Naive thymus-derived CD4-positive, alpha-beta T cell (primary cell): ENCODE measurements at places on chromosomes 2 and 18. TPM values are rescaled to one million over a fixed set of nuclear protein-coding genes. Genes with fewer than 3 reads are reported as not detected.

GRCh38 chr2:165192729-165193128, 11.1 kb downstream of the SCN3A start:
- H3K27ac ChIP-seq = no peak overlapping the region
- H3K27me3 ChIP-seq = no peaks in the 10 kb centered on the region
- no peak overlapping the region for H3K4me3 ChIP-seq
- H3K4me1 ChIP-seq = no peaks in the 10 kb centered on the region
- no peaks in the 10 kb centered on the region for H3K36me3 ChIP-seq
- no peak for DNase-seq

DNA sequence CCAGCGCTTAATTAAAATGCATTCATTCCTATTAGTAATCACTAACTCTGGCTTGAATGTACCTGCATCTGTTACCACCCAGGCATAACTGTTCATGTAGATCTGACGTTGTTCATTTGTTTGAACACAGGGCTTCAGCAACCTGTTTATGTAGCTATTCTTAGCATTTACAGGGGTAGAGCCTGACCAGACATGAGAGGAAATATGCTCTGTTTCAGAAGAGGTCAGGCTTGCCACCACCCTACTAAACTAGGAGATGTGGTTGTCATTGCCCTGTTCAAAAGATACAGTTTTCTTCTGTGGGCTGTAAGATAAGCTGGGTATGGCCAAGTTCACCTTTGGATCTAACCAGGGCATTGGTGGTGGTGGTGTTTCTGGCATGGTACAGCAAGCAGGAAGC, 8.8 kb downstream of the MGAT5 start:
- no peaks in the 10 kb centered on the region for H3K27me3 ChIP-seq
- no peak for DNase-seq
- H3K4me3 ChIP-seq = no peak overlapping the region

- H3K4me3 ChIP-seq = no peak overlapping the region
- no peaks in the 10 kb centered on the region for H3K36me3 ChIP-seq
- no peak overlapping the region for H3K27ac ChIP-seq
- DNase-seq = no peak
These were observed 18.3 kb upstream of the POLE4 start for GRCh38 chr2:74939919-74940812.

GRCh38 chr2:102603904-102604303, 15.4 kb upstream of the SLC9A2 start:
- H3K4me3 ChIP-seq = no peak overlapping the region
- no peak overlapping the region for H3K27ac ChIP-seq
- no peaks in the 10 kb centered on the region for H3K36me3 ChIP-seq
- no peak for DNase-seq
- no peaks in the 10 kb centered on the region for H3K4me1 ChIP-seq

DNA sequence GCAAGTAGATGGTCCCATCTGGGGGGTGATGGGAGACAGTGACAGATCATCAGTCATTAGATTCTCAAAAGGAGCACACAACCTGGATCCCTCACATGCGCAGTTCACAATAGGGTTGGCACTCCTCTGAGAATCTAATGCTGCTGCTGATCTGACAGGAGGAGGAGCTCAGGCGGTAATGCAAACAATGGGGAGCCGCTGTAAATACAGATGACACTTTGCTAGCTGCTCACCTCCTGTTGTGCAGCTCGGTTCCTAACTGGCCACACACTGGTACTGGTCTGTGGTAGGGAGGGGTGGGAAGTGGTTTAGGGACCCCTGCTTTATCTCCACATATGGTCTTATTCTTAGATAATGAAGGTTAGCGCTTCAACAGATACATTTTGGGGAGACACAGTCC, 506.6 kb downstream of the PLCL1 start:
- no peak overlapping the region for H3K4me3 ChIP-seq
- no peaks in the 10 kb centered on the region for H3K36me3 ChIP-seq
- no peak for DNase-seq
- no peak overlapping the region for H3K27ac ChIP-seq
- no peaks in the 10 kb centered on the region for H3K4me1 ChIP-seq

- H3K27ac ChIP-seq = no peak overlapping the region
- no peak overlapping the region for H3K4me3 ChIP-seq
- peaks cover 32% of the 10 kb centered on the region for H3K36me3 ChIP-seq
- no peaks in the 10 kb centered on the region for H3K4me1 ChIP-seq
- H3K27me3 ChIP-seq = no peaks in the 10 kb centered on the region
These were observed 117.1 kb upstream of the BOD1L2 start for GRCh38 chr18:57029761-57030160.

DNA sequence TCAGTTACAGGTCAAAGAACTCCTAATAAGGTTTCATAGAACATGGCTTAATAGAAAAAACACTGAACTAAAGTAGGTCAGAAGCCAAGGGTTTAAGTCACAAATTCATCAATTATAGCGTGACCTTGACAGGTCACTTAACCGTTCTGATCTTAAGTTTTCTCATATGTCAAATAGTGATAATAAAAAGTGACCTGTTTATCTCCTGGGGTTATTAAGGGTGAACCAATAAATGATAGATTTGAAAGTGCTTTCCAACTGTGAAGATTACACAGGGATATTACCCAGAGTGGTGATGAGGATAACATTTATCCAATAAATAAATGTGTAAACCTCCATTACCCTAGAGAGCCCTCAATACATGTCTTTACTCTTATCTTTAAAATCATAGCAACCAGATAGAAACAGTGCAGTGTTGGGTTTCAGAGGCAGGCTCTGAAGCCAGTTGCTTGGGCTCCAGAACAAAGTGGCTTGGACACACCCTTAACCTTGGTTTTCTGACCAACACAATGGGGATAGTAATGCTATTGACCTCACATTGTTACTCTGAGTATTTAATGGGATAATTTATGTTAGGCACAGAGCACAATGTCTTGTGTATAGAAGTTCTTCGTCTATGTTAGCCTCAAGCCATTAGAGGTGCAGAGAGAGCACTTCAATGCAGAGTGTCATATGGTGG, 48.6 kb downstream of the KLHL14 start:
- no peaks in the 10 kb centered on the region for H3K27me3 ChIP-seq
- no peaks in the 10 kb centered on the region for H3K36me3 ChIP-seq
- no peak for DNase-seq
- H3K27ac ChIP-seq = no peak overlapping the region
- H3K4me3 ChIP-seq = no peak overlapping the region

DNA sequence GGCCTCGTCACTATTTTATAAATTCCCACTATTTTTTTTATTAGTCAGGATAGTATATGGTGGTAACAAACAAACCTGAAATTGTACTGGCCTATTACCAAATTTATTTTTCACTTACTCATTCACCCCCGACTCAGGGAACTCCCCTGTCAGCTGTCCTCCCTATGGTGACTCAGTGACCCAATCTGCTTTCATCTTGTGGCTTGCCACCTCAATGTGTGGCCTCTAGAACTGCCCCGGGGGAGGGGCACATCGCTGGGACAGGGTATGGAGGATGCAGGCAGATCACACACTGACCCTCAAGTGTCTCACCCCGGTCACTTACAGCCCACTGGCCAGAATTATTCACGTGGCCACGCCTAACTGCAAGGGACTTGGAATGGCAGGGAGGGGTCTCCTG, 71.6 kb downstream of the ACTR2 start:
- no peak overlapping the region for H3K4me3 ChIP-seq
- no peaks in the 10 kb centered on the region for H3K36me3 ChIP-seq
- peaks cover 29% of the 10 kb centered on the region for H3K4me1 ChIP-seq
- H3K27me3 ChIP-seq = no peaks in the 10 kb centered on the region

DNA sequence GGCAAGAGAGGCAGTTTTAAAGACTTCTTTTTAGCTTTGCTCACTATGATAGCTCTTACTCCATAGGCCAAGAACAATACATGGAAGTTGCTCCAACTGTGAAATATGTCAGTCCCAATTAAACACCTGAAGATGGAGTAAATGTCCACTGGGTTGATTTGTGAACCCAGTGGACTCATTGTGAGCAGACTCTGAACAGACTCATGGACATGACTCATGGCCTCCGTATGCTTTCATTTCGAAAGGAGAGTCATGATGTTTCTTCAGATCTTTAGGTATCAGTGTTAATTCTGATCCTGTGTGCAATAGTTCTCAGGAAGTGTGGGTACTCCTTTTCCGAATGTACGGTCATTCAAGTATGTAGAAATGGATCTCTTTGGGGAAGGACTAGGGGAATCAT, 5.4 kb upstream of the CWC22 start:
- H3K27me3 ChIP-seq = no peaks in the 10 kb centered on the region
- H3K27ac ChIP-seq = no peak overlapping the region
- H3K36me3 ChIP-seq = no peaks in the 10 kb centered on the region
- no peak overlapping the region for H3K4me3 ChIP-seq
- no peaks in the 10 kb centered on the region for H3K4me1 ChIP-seq

DNA sequence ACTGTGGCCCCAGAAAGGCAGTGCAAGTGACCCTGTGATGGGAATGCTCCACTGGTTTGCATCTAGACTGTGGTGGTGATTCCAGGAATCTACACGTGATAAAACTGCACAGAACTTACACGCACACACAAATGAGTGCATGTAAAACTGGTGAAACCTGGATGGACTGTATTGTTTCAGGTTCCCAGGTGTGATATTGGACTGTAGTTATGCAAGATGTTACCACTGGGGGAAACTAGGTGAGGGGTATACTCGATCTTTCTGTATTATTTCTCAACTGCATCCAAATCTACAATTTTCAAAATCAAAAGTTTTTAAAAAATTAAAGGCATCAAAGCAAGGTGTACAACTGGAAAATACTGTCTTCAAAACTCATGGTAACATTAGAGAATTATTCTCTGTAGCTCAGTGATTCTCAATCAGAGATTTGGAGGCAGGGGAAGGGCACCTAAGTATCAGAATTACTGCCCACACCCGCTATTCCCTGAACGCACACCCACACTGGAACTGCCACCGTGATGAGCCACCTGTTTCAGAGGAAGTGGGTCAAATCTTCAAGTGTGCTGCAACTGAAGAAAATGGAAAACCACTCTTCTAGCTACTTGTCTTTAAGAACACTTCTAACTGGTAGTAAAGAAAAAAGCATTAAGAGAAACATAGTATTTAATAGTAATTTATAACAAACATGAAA, 26.7 kb downstream of the PTPN2 start:
- no peaks in the 10 kb centered on the region for H3K27me3 ChIP-seq
- peaks cover 11% of the 10 kb centered on the region for H3K4me1 ChIP-seq
- no peak overlapping the region for H3K27ac ChIP-seq

DNA sequence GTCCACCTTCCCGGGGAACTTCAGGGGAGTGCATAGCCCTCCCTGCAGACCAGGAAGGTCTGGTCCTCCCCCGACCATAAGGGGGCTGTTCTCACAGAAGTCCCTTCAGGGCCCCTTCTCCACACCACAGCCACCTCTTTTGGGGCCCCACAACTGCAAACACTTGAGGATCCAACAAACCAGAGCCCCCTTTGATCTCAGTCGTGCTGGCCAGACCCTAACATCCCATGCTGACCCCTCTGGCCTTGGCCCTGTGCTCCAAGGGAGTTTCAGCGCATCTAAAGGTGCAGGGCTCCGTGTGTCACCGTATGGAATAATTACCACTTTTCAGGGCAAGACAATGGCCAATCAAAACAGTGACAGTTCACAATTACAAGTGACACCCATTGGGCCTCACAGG, 57.7 kb downstream of the ADNP2 start:
- H3K27me3 ChIP-seq = no peaks in the 10 kb centered on the region
- H3K36me3 ChIP-seq = no peaks in the 10 kb centered on the region
- DNase-seq = no peak
- no peak overlapping the region for H3K27ac ChIP-seq

- no peak overlapping the region for H3K27ac ChIP-seq
- no peaks in the 10 kb centered on the region for H3K36me3 ChIP-seq
- H3K4me1 ChIP-seq = no peaks in the 10 kb centered on the region
These were observed 46.2 kb upstream of the DNMT3A start for GRCh38 chr2:25387876-25388449.

- no peaks in the 10 kb centered on the region for H3K27me3 ChIP-seq
- H3K27ac ChIP-seq = no peak overlapping the region
- H3K36me3 ChIP-seq = no peaks in the 10 kb centered on the region
- DNase-seq = no peak
- H3K4me3 ChIP-seq = no peak overlapping the region
These were observed 10.2 kb downstream of the NEDD4L start for GRCh38 chr18:58054041-58054781.

DNA sequence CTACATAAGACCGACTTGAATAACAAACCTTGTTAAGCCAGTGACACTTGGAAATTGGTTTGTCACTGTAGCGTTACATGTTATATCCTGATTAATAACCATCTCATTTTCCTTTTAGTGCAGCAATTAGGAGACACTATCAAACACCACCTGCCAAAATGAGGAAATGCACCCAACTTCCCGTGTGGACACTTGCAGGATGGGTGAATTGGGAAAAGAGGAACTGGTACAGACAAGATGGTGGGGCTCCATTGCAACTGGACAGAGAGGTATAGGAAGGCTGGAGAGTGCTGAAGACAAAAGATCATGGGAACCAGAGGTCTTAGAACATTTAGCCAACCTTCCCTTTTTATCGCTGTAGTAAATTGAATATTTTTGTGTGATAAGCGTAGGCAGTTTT, 816.3 kb upstream of the HS6ST1 start:
- no peak overlapping the region for H3K4me3 ChIP-seq
- H3K27me3 ChIP-seq = no peaks in the 10 kb centered on the region
- no peak overlapping the region for H3K27ac ChIP-seq
- no peaks in the 10 kb centered on the region for H3K36me3 ChIP-seq

DNA sequence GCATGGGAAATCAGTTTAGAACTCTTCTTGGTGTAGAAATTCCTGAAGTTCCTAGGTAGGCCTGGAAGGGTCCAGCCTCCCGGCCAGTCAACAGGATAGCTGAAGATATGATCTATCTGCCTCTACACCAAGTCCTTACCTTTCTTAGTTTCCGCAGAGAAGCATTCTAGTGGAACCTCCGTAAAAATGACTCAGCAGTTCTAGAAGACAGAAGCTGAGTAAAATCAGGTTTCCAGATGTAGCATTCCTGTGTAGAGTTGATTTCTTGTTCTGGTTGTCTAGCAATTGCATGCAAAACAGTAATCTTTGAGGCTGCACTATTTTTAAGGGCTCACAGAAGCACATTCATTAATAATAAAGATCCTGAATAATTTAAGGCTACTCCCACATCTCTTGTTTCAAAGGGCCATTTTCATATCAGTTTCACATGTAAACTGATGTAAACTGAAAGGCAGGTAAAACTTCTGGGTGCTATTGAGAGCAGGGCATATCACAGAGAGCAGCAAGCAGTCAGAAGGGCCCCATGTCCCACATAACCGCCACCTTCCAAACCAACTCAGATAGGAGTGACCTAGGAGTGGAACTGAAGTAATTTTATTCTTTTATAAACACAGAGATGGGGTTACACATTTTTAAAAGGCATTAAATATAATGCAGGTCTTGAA, 3.2 kb upstream of the DYTN start:
- DNase-seq = no peak
- no peaks in the 10 kb centered on the region for H3K36me3 ChIP-seq
- no peak overlapping the region for H3K4me3 ChIP-seq
- H3K27me3 ChIP-seq = no peaks in the 10 kb centered on the region
- H3K27ac ChIP-seq = no peak overlapping the region
- no peaks in the 10 kb centered on the region for H3K4me1 ChIP-seq

- no peak for DNase-seq
- H3K27me3 ChIP-seq = no peaks in the 10 kb centered on the region
- H3K27ac ChIP-seq = no peak overlapping the region
- H3K4me1 ChIP-seq = no peaks in the 10 kb centered on the region
These were observed 390.9 kb upstream of the SMIM21 start for GRCh38 chr18:75818383-75818782.

Gene REG3A
- total RNA-seq = not detected

Gene CYP27A1
- total RNA-seq = 10.6 TPM

Gene VWA3B
- not detected for total RNA-seq

Gene GKN2
- not detected for total RNA-seq

Gene LRRC30
- total RNA-seq = not detected

Gene CREG2
- total RNA-seq = 0.28 and 0.56 TPM in 2 replicates

Gene STARD6
- total RNA-seq = not detected

Gene ANKMY1
- total RNA-seq = 83.4 TPM

Gene LCT
- total RNA-seq = not detected

Gene RBKS
- total RNA-seq = 10.8 TPM

Gene ASAP2
- not detected for total RNA-seq

Gene KIAA1328
- 16.0 TPM for total RNA-seq

Gene MAB21L4
- total RNA-seq = not detected

Gene FOXD4L1
- 0.23 and 0.24 TPM in 2 replicates for total RNA-seq
